ENCODE measurements at places on chromosomes 4 and X.

DNA sequence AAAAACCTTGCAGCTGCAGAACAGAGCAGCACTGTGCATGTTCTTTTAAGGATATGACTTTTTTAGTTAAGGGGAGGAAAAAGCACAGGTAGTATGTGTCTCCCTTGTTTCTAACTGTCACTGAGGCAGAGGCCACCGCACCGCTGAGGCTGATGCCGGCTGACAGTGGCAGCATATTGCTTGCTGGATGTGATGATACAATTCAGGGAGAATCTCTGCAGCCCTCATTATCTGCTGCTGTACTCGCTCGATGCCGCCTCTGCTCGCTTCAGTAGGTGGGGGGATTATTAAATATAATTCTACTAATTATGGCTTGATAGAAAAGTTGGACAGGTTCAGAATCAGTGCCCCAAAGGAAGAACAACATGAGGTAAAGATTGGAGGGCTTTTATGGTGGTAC, 378.8 kb upstream of the NOCT start:
- DNase-seq: no peak

GRCh38 chr4:124564121-124564520, 148.4 kb downstream of the ANKRD50 start:
- DNase-seq: no peak

GRCh38 chrX:118219866-118220265, 103.3 kb upstream of the KLHL13 start:
- DNase-seq: no peak

- no peak for DNase-seq
These were observed 198.7 kb downstream of the ENOX2 start for GRCh38 chrX:130704053-130705038.

- no peak for DNase-seq
These were observed 95.2 kb upstream of the NAP1L5 start for GRCh38 chr4:88792821-88793220.

DNA sequence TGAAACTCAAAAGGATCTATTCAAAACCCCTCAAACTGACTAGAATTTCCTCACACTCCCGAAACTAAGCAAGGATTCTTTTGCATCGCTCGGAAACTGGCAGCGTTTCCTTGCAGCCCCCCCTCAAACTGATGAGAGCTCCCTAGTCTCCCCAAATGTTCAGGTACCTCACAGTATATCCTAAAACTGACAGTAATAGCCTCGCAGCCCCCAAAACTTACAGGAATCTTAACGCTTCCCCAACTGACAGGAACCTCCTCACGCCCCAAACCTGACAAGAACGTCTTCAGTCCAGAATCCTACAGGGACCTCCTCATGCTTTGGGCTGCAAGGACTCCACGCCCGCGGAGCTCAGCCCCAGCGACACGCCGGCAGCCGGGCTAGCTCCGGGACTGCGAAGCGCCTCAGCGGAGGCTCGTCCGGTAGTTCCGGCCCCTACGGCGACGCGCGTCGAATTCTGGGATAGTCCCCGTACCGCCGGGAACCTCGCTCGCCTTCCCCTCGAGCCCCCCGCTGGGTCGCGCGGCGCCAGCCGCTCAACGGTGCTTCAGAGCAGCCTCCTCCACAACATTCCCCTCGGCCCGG, 640 bp downstream of the PHF8 start:
- peak; percentile 5 for DNase-seq

- DNase-seq: no peak
These were observed 209.1 kb upstream of the FAM47A start for GRCh38 chrX:34341258-34341657.

GRCh38 chrX:101411984-101412383, 4.0 kb downstream of the HNRNPH2 start:
- DNase-seq: no peak

GRCh38 chr4:40401631-40402030, 66.5 kb downstream of the CHRNA9 start:
- no peak for DNase-seq

DNA sequence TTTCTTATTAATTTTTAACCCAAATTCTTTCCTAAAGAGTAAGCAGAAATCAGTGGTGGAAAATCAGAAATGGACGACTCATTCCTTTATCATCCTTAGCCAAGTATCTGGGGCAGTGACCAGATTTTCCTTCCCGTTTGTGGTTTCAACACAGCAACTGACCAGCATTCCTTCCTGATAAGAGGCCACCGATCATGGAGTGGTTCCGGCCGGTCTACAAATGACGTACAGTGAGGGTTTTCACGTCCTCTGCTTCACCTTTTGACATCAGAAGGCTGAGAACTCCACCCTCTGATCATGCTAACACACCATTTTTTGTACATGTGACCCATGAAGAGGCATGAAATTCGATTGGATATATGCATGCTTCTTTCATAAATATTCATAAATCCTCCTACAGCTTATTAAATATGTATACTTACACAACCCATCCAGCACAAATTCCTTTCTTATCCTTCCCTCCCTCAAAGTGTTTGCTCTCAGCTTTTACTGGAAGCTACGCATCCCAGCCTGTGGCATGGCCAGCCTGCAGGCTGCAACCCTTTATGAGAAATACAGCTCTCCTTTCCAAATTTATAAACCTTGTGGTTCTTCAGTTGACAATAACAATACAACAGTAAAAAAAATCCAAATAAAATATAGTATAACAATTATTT, 173.0 kb upstream of the CASK start:
- no peak for DNase-seq

DNA sequence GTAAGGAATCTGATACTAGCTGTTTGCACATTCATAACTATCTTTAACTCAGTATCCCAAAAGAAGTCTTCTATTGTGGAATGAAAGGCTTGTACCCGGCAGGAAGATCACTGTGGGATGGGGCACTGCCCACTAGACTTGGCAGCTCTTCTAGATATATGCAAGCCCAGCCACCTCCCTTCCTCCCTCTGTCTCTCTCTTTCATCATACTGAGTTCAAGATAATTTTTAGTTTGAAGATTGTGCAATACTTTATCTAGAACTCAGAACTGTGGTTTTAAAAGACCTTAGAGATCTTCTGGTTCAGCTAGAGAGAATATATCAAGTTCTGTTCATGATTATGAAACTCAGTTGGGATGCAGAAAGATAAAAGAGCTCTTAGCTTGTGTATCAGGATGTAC, 22.5 kb upstream of the GPR34 start:
- no peak for DNase-seq

DNA sequence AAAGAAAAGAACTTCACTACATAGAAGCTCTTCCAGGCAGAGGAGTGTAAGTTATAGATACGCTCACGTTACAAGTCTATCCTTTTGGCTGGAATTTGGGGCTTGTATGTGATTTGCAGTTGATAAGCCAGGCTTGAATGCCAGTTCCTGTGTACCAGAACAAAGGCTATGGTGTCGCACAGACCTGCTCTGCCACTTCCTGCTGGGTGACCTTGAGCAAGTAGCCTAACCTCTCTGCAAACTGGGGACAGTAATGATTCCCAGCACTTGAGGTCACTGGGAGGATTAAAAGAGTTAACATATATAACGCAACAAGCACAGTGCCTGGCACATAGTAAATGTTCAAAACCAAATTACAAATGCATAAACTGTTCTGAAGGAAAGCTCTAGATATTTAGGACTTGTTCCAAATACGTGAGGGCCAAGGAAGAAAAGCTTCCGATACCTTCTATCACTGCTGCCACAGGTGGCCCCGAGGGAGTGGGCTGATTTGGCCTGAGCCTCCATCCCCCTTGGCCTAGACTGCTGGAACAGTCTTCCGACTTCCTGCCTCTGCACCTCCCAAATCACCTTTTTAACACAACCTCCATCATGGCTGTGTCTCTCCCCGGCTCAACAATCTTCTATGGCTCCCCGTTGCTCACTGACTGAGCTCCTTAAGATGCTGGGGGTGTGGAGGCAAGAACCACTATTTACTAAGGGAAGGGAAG, 1.3 kb upstream of the SOWAHD start:
- DNase-seq: no peak

GRCh38 chr4:78722878-78723277, 53.3 kb upstream of the BMP2K start:
- no peak for DNase-seq

DNA sequence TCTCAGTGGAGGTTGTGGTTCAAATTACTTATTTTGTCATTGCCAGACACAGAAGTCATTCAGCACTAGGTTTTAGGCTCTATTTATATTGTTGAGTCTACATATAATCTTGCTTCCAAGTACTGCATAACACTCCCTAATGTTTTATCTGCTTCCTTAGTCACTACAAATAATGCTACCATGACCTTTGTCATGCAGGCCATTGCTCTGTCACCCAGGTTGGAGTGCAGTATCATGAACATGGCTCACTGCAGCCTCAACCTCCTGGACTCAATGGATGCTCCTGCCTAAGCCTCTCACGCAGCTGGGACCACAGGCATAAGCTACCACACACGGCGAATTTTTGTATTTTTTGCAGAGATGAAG, 23.5 kb upstream of the PDZD4 start:
- DNase-seq: no peak

Measured in activated CD8-positive, alpha-beta memory T cell treated with anti-CD3 and anti-CD28 coated beads for 4 hours (primary cell).